NCI-H2107 (cell line): ENCODE measurements at places on chromosomes 1 and 21.
A peak's percentile ranks its signal among the peaks of the same experiment; 100 is the strongest.

DNA sequence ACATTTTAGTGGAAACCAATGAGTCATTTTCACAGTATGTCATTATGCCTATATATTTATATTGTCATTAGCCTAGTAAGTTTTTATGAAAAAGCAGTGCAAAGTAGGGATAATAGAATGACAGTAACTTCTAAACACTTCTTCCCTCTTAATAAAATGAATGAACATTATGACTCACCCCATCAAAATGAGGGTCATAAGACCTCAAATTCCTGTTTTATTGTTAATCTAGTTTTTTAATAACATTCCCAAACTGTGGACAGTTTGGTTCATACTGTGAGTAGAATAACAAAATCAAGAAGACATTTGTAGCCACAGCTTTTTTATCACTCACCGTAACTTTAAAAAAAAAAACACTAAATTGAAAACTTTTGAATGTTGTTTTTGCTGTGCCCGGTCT lies 160.5 kb downstream of the LRRC40 start:
- DNase-seq = no peak

GRCh38 chr1:218584418-218585155 lies 239.5 kb downstream of the TGFB2 start:
- no peak for DNase-seq

- peak; percentile 36 for DNase-seq
Measured at GRCh38 chr1:24321697-24322469, 2.7 kb downstream of the GRHL3 start.

- DNase-seq = no peak
Measured at GRCh38 chr21:44371596-44371995, 18.2 kb downstream of the TRPM2 start.

DNA sequence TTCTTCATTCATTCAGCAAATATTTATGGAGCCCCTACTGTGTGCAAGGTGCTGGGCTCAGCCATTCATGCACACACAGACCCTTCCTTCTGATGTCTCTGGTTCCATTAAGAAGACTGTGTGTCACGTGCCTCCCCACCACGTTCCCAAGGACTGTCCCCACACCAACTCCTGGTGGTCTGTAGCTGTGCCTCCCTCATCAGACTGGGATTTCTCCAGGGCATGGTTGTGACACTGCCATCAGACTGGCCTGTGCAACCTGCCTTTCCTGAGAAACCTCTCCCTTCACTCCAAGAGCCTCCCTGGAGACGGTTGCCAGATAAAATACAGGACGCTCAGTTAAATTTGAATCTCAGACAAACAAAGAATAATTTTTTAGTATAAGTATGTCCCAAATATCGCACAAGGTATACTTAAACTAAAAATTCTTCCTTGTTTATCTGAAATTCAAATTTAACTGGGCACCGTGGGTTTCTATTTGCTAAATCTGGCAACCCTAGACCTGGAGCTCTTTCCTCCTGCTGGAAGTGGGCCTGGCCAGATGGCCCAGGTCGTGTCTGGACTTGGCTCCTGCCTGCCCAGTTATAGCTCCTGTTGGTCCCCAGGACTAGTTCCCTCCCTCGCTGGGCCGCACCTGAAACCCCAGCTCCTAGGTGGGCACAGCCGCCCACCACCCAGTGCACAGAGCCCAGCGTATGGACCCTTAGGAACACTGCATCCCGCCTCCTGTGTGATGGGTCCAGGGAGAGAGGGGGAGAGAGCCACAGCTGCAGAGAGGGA lies 76.9 kb downstream of the RAP1GAP start:
- no peak for DNase-seq

- DNase-seq = peak; percentile 17
Measured at GRCh38 chr1:175373786-175374623, 181.4 kb upstream of the KIAA0040 start.

DNA sequence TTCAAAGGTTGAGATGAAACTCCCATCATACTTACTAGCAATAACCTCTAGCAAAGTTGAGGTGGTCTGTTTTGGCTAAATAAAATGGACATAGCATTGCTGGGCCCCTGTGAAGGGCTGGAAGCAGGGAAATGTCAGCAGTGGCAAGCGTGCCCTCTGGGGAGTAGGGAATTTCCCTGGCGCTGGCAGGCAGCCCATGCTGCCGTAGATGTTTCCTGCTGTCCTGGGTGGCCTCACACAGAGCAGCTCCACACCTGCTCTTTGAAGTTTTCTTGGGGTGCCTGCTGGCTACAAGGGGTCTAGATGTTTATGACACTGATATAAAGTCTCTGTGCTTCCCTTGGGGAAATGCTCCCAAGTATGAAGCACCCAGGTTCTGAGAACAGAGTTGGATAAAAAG lies 30.2 kb downstream of the ADARB1 start:
- DNase-seq = peak; percentile 50

DNA sequence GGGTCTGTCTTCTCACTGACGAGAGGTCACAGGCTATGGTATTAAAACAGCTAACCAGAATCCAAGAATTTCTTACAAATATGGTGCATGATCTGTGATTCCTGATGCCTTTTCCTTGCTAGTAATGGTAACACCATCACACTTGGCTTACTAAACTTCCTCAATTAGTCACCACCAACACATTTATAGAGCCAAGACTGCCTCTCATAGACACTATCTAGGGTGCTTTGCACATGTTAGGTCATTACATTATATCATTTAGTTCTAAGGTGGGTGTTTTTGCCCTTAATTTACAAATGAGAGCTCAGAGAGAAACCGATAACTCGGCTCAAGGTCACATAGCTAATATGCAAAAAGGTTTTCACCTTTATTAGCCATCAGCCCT lies 8.7 kb downstream of the KIF21B start:
- DNase-seq = no peak

DNA sequence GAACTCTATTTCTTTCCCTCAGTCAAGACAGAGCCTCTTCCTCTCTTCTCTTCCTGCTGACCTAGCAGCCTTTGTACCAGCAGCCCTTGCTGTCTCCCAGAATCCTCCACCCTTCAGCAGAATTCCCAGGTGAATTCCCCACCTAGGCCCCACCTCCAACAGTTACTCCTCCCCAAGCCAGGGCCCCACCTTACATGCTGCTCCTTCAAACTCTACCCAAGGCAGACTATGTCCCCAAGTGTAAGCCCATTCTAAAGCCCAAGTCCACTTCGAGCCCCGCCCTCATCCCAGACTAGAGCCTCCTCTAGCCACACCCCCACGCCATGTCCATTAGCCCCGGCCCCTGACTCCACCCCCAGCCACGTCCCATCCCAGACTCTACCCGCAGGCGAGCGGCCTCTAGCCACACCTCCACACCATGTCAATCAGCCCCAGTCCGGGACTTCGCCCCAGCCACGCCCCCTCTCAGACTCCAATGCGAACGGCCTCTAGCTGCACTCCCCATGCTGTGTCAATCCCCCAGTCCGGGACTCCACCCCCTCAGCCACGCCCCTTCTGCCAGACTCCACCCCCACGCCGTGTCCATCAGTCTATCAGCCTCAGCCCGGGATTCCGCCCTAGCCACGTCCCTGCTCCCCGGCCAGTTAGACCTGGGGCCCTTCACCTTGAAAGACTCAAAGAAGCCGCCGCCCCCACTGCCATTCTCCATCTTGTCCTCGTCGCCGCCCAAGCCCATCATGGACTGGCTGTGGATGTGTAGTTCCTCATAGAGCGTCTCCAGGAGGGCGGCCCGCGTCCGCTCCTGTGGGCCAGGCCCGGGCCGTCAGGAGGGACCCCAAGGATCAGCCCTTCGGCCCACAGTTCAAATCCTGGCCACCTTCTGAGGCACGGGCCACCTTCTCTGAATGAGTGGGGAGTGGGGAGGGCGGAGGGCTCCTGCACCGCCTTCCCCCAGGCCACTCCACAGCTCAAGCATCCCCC lies 61.3 kb downstream of the RAP1GAP start:
- DNase-seq = no peak

GRCh38 chr1:172724765-172725613 lies 66.1 kb downstream of the FASLG start:
- DNase-seq = no peak
